ENCODE measurements at places on chromosomes 5 and 9.

DNA sequence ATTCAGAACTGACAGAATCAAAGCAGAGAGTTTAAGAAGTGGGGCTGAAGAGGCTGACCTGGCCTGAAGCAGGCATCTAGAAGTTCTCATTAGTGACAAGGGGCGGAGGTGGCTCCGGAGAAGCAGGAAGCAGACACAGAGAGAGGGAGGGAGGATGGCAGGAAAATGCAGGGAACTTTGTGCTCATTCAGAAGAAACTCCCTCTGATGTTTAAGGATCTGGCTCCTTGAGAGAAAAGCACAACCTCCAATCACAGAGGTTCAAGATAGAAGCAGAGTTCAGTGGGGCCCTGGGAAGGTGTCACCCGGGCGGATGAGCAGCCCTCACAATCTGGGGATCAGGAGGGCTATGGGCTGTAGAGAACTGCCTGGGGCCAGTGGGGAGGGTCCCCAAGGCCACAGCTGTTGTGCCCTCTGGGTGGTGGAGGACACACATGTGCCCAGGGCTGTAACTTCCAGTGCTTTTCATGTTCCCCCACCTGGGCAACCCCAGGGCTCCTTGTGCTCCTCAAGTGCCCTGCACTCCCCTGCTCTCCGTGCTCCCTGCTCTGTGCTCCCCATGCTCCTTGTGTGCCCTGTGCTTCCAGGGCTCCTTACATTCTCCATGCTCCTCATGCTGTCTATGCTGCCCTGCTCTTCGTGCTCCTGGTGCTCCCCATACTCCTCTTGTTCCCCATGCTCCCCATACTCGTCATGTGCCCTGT lies 51.4 kb downstream of the TRIP13 start:
- no peak for DNase-seq

DNA sequence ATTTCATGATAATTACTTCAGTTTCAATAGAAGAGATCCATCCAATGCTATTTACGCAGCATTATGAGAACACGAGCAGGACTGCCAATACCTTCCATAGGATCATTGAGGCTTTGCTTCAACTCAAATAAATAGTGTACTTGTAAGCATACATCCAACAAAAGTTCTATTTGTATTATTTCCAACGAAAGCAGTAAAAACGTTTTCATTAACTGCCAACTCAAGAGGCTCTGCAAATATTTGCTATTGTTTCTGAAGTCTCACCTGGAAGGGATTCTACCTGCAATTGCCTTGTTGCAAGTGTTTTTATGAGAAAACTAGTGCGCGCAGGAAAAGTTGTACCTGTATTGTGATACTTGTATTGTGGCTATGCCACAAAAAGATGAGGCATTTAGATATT lies 11.0 kb upstream of the GNPDA1 start:
- DNase-seq: no peak

GRCh38 chr5:122007546-122007945 lies 45.8 kb downstream of the SRFBP1 start:
- DNase-seq: no peak

DNA sequence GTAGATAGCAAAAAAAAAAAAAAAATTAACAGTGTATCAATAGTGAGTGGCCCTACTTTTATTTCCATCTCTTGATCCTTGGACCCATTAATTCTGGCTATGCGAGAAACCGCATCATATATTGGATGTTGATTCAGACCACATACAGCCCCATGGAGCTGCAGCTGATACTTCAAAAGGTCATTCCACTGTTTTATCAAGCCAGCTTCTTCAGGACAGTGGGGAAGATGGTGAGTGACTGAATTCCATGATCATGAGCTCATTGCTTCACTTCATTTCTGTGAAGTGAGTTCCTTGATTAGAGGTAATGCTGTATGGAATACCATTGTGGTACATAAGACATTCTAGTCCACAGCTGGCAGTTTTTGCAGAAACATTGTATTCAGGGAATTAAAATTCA lies 222.9 kb upstream of the MEF2C start:
- no peak for DNase-seq

DNA sequence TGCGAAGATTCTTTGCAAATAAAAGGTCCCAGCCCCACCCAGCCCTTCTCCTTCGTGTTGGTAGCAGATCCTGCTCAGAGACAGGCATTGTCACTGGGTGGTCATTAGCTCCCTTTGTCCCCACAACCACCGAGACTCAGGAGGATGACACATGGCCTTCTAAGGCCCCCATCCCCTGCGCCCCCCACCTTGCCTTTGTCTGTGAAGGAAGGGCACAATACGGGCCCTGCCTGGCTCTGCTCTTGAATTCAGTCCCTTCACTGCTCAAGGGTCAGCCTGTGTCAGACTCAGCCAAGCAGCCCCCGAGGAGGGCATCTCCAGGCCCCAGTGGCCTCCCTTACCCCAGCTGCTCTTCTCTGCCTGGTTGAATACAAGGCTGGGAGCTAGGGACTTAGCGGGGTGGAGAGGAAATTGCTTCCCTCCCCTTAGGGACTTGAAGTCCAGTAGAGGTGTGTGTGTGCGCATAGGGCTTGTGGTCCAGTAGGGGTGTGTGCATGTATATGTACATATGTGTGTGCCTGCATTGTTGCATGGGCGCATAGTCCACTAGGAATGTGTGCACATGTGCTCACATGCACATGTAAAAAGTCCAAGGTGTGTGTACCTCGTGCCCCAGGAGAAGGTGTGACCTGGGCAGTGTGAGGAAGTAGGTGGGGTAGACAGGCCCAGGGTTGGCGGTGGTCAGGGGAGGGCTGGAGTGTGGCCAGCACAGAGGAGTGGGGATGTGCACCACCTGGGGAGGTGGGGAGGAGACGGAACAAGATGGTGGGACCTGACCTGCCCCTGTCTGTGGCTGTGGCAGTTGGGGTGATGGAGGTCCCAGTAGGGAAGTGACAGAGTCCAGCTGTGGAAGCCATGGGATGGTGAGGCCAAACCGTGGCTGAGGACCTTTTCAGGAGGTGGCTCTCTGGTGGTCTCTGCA lies 59.1 kb downstream of the PHF2 start:
- no peak for DNase-seq

- no peak for DNase-seq
These were observed 406.4 kb downstream of the HTR1A start for GRCh38 chr5:63555874-63556273.

DNA sequence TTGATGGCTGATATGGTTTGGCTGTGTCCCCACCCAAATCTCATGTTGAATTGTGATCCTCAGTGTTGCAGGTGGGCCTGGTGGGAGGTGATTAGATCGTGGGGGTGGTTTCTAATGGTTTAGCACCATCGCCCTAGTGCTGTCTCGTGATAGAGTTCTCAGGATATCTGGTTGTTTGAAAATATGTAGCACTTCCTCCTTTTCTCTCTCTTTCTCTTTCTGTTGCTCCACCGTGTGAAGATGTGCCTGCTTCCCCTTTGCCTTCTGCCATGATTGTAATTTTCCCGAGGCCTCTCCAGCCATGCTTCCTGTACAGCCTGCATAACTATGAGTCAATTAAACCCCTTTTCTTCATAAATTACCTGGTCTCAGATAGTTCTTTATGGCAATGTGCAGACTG lies 111.6 kb downstream of the SREK1 start:
- no peak for DNase-seq

DNA sequence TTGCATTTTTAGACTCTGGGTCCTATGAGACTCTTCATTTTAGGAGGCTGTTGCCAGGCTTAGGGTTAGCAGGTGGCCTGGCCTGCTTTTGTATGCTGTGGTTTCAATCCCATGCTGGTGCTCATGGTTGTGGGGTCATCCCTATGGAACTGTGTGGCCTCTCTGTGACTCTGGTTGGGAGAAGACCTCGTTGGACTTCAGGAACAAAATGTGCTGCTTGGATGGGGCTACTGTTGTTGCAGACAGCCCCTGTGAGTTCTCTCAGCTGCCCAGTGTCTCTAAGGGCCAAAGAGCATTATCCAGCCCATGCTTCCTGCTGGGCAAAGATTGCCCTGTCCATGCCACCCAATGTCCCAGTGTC lies 169.5 kb upstream of the S1PR3 start:
- no peak for DNase-seq

DNA sequence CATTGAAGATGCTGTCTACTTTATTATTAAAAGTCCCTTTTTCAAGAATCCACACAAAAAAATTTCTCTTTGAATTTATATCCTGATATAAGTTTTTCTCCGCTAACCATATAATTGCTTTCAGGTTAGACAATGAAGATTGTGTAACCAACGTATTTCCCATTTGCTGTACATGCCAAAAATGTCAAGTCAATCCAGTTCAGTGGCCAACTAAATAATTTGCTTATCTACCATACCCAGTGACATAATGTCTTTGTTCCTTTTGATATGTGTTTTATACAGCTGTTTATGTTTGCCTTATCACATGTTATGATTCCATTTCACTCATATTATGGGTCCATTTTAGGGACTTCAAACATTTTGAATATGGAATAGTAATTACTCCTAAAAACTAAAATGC lies 349.9 kb downstream of the EFNA5 start:
- DNase-seq: no peak

GRCh38 chr5:174533751-174534241 lies 190.6 kb upstream of the MSX2 start:
- no peak for DNase-seq

GRCh38 chr9:77457916-77458592 lies 190.1 kb downstream of the GNA14 start:
- peak; percentile 38 for DNase-seq

- no peak for DNase-seq
These were observed 16.4 kb upstream of the PPP1R26 start for GRCh38 chr9:135463140-135463539.

- peak; percentile 24 for DNase-seq
These were observed 12.5 kb upstream of the EXOSC2 start for GRCh38 chr9:130680836-130681768.

GRCh38 chr5:73039082-73039481 lies 81.3 kb upstream of the TMEM171 start:
- no peak for DNase-seq

DNA sequence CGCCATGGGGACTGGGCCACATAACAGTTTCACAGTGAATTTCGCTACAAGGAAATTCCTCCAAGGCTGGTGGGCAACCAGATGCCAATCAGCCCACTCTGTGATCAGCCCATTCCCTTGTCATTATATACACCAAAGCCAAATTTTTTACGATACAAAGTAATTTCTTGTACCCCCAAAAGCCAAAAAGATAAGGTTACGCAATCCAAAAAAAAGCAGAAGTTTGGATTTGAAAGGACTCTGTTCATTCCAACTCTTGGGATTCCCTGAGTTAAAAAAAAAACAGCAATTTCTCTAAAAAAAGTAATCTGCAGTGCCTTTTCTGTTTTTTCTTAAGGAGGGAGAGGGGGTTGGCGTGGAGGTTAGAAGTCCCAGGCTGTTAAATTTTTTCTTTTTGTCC lies 166.8 kb downstream of the CDH10 start:
- no peak for DNase-seq

DNA sequence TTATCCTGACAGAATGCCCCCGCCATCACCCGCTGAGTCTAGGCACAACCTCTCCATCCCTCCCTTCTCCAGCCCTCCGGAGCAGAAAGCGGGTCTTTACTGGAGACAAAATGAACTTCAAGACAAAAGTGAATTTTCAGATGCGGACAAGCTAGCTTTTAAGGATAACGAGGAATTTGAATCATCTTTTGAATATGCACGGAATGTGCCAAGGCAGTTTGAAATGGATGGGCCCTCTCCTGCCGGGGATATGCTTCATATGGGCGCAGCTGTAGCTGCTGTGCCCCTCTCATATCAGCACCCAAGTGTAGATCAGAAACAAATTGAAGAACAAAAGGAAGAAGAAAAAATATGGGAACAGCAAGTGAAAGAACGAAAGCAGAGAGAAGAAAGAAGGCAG lies 37.5 kb downstream of the CPLANE1 start:
- no peak for DNase-seq

- no peak for DNase-seq
These were observed 174.0 kb upstream of the SV2C start for GRCh38 chr5:75909223-75909622.

DNA sequence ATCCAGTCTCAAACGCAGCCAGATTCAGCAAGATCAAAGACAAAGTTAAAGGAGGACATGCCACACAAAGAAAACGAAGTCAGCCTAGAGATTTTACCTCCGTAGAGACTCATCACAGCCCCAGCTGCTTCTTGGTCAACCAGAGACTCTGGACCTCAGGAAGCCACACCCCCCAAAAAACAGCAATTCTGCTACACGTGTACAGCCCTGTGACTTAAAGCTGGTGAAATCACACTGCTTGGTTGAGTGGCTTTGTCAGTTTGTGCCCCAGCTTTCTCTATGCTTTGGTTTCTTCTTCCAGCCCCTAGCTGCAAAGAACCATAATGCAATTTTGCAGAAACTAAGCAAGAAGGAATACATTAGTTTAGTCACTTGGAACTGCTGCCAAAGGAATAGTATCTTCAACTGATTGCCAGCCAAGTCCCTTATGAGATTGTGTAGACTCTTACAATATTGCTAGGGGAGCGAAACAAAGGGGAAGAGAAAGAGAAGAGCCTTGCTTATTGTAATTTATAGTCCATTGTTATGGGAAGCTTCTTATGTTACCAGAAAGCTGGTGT lies 158.8 kb upstream of the ZNF462 start:
- DNase-seq: no peak

- no peak for DNase-seq
These were observed 672 bp upstream of the KCNT1 start for GRCh38 chr9:135701067-135701958.

- DNase-seq: no peak
These were observed 162.2 kb downstream of the OXCT1 start for GRCh38 chr5:41707853-41708603.

DNA sequence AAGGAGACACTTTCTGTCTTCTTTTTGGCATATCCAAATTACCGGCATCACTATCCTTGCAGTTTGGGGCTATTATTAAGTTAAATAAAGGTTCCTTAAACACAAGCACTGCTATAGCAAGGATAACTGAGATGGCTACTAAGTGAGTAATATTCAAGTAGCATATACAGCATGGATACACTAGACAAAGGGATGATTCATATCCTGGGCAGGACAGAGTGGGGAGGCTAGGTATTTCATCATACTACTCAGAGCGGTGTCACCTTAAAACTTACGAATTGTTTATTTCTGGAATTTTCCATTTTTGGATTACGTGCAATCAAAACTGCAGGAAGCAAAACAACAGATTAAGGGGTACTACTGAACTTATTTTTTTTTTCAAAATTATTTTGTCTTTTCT lies 54.1 kb downstream of the FER start:
- DNase-seq: no peak

- no peak for DNase-seq
These were observed 371.2 kb downstream of the NFIB start for GRCh38 chr9:13942695-13943094.

DNA sequence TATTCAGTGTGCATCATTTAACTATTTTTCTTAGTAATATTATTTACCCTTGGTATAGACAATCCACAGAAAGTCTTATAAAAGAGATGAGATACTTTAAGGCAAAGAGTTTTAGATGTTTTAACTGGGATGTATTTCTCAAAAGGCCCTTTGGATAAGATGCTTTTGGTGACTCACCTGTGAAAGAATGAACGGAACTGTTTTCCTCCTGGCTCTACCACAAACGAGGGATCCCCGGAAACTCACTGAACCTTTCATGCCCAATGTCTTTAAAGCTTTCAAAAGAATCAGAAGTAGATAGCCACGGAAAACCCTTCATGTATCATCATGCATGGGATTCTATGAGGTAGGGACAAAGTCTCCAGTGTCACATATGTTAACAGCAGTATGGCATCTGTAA lies 1.6 kb downstream of the ZNF782 start:
- no peak for DNase-seq

- DNase-seq: no peak
These were observed 17.4 kb upstream of the MRNIP start for GRCh38 chr5:179875741-179876609.

- no peak for DNase-seq
These were observed 155.2 kb upstream of the ISL1 start for GRCh38 chr5:51227963-51228470.
